K562 (cell line): ENCODE measurements at places on chromosomes 2 and 18. TPM values are rescaled to one million over a fixed set of nuclear protein-coding genes. Genes with fewer than 3 reads are reported as not detected.

- no peak for DNase-seq
Observed at GRCh38 chr2:8076448-8077342, 605.2 kb upstream of the ID2 start.

SLC30A3 gene
- 2.0 and 2.2 TPM in 2 replicates for total RNA-seq

GREB1 gene
- total RNA-seq = 0.42 and 1.3 TPM in 2 replicates

DNA sequence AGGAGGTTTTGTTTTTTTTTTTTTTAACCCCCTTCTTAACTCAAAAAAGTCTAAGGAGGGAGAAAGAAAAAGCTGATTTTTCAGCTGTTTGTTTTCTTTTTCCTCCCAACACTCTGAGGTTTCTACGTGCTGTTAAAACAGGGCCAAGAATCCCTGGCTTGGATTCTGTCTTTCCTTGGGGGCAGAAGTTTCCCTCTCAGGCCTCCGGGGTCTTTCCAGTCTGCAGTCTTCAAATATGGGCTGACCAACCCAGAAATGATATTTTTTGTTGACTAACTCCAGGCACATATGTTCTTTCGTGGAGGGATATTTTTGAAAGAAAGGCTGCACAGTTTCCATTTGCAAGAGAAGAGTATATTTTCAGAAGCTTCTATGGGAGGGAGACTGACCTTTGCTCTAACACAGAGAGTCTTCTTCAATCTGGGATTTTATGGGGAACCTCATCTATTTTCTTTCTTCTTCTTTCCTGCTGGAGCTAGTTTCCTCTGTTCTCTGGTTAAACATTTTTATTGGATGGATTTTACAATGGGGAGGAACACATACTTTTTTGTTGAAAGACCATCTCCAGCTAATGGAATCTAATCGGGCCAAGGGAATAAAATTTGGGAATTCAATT, 93.3 kb upstream of the SPRED2 start:
- DNase-seq = no peak

- peak; percentile 85 for DNase-seq
Observed at GRCh38 chr2:85728883-85729824, 24.6 kb upstream of the ATOH8 start.

DNA sequence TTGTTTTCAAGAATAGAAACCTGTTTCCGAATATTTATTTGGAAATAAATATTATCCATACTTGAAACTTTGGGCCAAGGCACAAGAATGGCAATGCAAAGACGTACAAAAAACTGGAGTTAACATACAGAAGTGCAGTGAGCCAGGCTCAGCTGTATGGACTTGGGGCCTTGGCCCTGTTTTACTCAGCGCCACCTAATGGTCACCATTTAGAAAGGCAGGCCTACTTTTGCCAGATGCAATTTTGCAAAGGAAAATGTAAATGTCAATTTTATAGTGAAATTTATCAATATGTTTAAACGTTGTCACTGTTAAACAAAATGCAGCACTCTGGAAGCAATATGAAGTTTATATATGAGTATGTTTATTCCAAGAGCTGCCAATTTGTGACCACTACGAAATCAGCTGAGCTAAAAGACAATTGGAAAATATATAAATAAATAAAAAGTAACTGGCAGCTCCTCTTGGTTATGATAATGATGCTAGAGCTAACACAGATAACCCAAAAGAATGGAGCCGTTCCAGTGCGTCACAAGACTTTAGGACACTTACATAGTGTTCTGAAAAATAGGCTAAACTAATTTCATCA, 155.0 kb downstream of the ARHGAP15 start:
- DNase-seq = peak; percentile 15
